HFFc6 (cell line): ENCODE measurements at places on chromosomes 3 and 15. TPM values are rescaled to one million over a fixed set of nuclear protein-coding genes. Genes with fewer than 3 reads are reported as not detected.

GRCh38 chr15:66481107-66481856, 16.3 kb downstream of the SNAPC5 start:
- DNase-seq: no peak

DNA sequence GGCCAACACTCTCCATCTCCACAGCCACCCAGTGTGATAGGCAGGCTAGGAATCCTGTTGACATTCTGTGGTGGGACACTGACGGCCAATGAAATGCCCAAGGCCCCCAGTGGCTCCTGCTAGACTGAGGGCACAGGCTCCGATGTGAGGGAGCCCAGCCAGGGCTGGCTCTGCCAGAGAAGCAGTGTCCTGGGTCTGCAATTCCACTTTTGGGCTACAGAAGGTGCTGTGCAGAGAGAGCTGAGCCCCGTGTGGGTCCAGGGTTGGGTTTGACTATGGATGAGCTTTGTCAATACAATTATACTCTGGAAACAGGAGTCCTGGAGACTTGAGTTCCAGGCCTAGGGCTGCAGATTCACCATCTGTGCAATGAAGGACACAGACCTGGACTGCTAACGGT, 55.7 kb upstream of the TMEM115 start:
- no peak for DNase-seq

DNA sequence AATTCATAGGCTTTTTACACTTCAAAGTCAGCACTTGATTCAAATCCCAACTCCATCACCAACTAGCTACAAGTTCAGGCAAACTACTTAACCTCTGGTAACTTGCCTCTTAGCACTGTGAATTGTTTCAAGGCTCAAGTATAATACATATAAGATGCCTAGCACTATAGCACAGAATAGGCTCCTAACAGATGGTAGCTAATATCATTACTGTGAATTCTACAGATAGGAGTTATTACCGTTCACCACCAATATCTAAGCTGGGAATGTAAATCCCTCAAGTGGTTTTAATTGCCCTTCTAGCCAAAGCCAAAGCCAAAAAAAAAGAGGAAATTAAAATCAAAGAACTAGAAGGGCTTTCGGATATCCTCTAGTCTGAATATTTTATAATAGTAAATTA, 15.4 kb downstream of the DLG1 start:
- DNase-seq: no peak

GRCh38 chr3:161314836-161315395, 56.4 kb downstream of the SPTSSB start:
- DNase-seq: no peak

DNA sequence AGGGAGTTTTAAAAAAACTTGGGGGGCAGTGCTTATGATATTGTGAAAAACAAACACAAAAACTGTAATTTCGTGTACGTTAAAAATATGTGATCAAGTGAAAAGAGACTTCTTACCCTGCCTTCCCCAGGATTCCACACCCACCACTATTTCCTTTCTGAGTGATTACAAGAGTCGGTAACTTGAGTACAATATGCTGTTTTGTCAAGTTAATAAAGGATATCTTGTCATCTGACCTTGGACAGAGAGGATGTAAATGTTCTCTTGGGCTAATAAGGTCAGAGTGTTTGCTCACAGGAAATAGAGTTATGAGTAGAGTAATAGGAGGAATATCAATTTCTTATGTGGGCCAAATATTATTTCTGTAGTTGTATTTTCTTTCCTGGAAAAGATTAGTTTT, 68.1 kb downstream of the NOX5 start:
- DNase-seq: no peak

DNA sequence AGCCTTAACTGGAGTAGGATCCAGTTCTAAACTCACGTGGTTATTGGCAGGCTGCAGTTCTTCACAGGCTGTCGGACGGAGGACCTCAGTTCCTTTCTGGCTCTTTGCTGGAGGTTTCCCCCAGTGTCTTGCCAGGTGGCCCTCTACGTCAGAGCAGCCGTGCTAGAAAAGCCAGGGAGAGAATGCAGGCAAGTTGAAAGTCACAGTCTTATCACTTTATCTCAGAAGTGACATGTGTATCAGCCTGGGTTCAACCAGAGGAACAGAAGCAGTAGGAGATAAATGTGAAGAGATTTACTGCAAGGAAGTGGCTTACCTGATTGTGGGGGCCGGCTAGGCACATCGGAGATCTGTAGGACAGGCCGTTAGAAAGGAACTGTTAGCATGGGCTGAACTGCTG, 125.3 kb upstream of the BNIP2 start:
- DNase-seq: no peak

- DNase-seq: no peak
Observed at GRCh38 chr15:68725736-68726135, 95.0 kb downstream of the ANP32A start.

DNA sequence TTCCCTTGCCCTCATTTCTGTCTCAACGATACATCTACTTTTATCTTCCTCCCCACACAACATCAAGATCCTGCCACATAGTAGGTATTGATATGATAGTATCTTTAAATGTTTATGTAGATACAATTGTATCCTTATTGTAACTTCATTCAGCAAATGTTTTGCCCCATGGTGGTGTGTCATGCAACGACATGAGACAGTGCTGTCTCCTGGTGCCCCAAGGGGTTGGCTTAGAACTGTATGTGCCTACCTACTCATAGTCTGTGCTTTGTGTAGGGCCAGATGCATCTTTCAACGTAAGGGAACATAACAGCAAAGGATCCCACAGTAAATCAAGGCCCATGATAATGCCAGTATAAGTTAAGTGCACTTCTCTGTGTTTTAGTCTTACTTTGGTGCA, 2.8 kb upstream of the CD47 start:
- no peak for DNase-seq

GRCh38 chr3:131807822-131808221, 227.0 kb downstream of the CPNE4 start:
- DNase-seq: no peak

DNA sequence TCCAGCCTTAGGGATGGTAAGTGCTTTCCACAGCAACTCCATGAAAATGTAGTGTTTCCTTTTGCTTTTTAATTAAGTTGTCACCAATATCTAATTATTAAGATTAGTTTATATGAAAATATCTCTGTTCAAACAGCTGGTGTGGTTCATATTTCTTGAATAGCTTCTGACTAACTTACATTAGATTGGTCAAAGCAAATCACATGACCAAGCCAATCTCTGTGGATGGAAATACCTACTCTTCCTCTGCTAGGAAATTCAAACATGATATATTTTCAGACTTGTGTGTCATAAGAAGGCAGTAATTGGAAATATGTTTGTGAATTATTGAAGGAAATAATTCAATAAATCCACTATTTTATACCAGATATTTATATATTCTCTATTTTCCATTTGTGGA, 54.6 kb upstream of the CADM2 start:
- no peak for DNase-seq

GRCh38 chr15:52076889-52077781, 35.4 kb downstream of the BCL2L10 start:
- DNase-seq: peak; percentile 66

DNA sequence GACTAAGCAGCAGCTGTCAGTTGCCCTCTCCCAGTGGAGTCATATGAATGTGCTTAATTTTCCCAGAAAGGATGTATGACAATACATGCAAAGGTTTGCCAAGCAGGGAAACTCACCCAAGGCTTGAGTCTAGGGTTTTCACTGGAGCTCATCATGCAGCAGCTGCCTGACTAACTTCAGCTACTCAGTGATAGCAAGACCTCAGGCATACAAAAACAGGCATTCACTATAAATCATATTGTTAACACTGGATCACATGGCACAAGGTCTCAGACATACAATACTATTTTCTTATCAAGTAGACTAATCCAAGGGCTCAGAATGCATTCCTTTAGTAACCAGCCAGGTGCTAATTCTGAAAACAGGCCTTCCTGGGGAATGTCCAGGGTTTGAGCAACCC, 85.0 kb upstream of the STAC start:
- DNase-seq: no peak

GRCh38 chr3:113948015-113948917, 453 bp downstream of the ZDHHC23 start:
- DNase-seq: no peak

DNA sequence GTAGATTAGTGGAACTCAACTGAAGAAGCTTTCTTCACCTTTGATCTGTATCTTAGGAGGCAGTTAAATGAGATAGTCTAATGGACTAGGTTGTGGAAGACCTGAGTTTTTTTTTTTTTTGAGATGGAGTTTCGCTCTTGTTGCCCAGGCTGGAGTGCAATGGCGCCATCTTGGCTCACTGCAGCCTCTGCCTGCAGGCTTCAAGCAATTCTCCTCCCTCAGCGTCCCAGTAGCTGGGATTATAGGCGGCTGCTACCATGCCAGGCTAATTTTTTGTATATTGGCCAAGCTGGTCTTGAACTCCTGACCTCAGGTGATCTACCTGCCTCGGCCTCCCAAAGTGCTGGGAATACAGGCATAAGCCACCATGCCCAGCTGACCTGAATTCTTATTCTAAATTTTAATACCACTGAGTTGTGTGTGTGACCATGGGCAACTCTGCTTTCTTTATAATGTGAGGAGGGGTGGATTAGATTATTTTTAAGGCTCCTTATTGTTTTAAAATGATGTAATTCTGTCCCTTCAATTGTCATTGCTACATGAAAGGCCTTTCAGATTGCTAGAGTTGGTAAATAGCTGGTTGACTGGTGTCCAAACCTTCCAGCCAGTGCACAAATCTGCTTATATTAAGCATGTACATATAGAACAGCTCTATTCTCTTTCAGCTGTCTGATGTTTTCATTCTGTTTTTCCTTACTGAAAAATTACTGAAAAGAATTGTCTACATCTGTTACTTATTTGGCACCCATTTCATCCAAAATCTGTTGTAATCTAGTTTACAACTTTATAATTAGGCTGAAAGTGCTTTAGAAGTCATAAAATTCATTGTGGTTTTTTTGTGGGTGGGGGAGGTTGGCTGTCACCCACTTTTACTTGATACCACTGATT, 2.3 kb downstream of the LNP1 start:
- DNase-seq: no peak

DNA sequence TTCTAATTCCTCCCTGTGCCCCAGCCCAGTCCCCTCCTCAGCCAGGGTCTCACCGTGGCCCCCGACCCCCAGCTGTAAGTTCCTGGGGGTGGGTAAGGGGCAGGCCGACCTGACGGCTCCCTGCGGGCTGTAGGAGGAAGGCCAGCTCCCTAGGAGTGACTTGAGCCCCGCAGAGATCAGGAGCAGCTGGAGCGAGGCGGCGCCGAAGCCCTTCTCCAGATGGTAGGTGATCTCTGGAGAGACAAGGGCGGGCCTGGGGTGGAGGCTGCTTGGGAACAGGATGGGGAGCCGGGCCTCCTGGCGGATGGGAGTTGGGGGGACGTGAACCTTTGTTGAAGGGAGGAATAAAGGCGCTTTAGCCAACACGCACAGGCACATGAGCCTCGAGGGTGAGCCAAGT, 4.2 kb downstream of the SLC28A1 start:
- DNase-seq: no peak

DNA sequence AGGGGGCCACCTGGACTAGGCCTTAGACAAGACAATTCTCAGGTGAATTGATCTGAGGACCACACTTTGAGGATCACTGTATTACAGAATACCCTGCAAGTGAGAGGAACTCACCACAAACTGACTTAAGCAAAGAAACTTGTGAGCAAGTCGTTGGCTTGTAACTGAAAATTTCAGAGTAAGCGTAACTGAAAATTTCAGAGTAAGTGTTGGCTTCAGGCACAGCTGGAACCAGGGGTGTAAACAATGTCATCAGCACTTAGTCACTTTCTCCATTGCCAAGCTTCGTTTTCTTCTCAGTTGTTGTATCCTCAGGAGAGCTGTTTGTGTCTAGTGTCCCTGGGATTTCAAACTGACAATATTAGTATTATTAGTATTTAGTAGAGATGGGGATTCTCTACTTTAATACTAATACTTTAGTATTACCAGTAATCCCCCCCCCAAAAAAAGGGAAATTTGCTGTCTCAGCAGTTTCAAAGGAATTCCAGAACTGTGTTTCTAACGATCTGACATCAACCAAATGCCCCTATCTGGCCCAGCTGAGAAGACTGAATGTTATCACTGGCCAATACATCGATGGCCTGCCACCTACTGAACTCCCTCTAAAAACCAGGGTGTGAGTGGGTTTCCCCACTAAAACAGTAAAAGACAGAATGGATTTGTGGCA, 474.4 kb downstream of the NTRK3 start:
- DNase-seq: no peak

DNA sequence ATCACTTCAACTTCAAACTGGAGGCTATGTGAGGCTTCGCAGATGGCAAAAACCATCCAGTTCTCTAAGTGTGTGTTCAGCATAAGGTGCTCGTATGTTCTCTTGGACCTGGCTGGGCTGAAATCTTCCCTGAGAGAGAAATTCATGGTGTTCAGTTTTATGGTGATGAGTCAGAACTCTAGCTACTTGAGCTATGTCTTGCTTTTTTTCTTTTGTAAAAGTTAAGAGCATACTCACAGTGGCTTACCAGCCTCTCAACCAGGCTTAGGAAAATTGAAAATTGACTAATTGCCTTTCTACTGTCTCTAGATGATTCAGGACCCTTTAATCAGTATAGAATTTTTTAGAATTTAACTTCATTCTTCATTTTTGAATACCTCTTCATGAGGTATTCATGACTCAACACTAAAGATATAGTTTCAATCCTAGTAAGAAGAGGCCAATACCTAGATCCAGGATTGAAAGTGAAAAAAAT, 617.5 kb downstream of the TBL1XR1 start:
- peak; percentile 2 for DNase-seq

DNA sequence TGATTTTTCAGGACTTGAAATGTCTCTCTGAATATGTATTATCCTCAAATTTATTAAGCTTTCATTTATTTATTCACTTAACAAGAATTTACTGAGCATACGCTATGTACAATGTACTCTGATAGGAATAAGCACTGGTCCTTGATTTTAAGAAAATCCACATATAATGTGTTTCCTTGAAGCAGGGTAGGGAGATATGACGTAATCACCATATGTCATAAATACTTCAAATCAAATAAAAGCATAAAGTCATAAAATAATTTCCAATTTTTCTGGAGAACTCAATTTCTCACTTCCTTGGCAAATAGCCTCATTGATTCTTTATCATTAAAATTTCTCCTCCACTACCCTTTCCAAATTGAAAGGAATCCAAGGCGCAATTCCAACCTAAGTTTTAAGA, 177.8 kb upstream of the GAP43 start:
- DNase-seq: no peak

Gene ELL3
- total RNA-seq: 0.91 and 0.99 TPM in 2 replicates

Gene FBLN2
- 71.5 to 83.9 TPM (median 76.6 TPM) in 3 replicates for total RNA-seq

Gene OCA2
- not detected in 3 replicates for total RNA-seq

Gene GNAT1
- total RNA-seq: not detected in 3 replicates

Gene KBTBD8
- total RNA-seq: 1.4 to 2.4 TPM (median 1.8 TPM) in 3 replicates

Gene ZBTB47
- total RNA-seq: 27.0 to 34.8 TPM (median 34.0 TPM) in 3 replicates

Gene MAP1A
- total RNA-seq: 140 to 176 TPM (median 172 TPM) in 3 replicates

Gene CRTC3
- 21.8 and 22.8 TPM in 2 replicates for total RNA-seq
